Activated T-cell treated with anti-CD3 and anti-CD28 coated beads, Interleukin-2, amount 50 U/mL, for 24 hours (primary cell): ENCODE measurements at places on chromosomes 1 and 21.
A peak's percentile ranks its signal among the peaks of the same experiment; 100 is the strongest.

GRCh38 chr21:15514073-15514946 is 215.5 kb upstream of the USP25 start:
- DNase-seq: peak; percentile 36

DNA sequence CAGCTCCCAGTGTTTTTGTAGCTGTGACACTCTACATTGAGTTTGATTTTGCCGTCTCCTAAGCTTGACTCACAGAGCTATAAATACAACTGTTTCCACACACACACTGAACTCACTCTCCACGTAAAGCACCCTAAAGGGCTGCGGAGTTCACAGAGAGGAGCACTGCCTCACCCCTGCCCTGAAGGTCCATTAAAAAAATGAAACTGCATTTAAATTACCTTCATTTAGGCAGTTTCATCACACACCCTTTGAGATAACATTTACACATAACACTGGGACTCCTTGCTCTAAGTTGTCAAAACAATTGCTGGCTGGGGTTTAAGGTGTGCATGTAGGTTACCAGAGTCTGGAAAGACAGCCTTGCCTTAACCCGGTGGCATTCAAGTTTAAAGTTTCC is 137.1 kb upstream of the MAGI3 start:
- DNase-seq: no peak

GRCh38 chr1:207898260-207898659 is 12.7 kb downstream of the CD34 start:
- no peak for DNase-seq

DNA sequence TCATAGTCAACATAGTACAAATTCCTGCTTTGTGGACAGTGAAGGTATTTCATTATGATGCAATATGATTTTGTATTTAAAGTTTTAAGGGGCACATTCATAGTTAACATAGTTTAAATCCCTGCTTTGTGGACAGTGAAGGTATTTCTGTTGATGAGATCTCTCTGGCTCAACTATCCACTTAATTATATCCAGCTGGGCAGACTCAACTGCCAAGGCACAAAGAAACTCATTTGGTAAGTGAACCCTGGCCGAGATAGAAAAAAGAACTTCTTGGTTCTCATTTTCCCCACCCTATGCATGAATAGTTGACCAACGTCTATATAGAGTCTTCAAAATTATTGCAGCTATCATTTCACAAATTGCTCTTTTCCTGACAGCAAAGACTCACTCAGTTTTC is 1194.6 kb downstream of the NCAM2 start:
- no peak for DNase-seq

DNA sequence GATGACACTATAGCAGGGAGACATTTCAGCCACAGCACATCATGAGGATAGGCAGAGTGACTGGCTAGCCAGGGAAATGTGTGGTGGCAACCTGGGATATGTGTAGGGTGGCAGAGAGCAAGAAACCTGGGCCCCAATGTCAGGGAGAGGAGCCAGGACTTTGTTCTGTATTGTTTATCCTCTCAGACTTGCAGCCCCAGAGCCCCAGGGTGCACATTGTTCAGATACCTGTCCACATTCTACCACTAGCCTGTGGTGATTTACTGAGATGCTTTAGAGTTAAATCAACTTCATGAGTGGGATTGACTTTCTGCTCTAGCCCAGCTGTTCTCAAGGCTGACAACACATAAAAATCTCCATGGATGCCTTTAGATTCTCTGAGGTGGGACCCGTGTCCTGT is 61.5 kb downstream of the MAB21L3 start:
- DNase-seq: no peak

DNA sequence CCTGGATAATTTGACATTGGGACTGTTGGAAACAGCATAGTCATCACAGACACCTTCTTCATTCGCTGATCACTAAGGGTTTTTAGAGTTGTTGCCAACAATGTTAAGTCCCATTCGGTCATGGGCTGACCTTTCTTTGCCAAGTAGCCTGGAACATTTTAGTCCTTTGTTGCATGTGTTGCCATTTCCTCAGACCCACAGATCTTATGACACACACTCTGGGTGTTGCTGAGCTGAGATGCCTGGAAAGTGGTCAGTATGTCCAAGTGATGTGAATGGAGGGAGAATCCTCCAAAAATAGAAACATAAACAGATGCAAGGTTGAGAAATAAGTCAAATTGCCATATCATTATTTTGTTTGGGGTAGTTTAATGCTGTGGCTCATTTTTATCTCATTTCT is 61.5 kb upstream of the GJA5 start:
- DNase-seq: no peak
